Thoracic aorta (tissue), 2 donors: ENCODE measurements at places on chromosomes 16 and 17.

DNA sequence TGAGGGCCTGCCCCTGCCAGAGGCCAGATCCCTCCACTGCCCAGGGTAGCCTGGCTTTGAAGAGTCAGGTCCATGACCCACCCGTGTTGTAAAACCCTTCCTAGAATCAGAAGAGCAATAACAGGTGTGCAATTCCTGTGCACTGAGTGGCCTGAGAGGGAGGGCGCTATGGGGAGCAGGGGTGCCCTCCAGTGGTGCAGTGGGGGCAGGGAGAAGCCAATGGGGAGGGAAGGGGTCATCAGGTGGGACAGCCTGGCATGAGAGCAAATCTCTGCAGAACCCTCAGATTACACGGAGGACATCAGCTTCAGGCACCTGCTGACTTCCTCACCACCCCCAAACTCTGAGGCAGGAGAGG, 72.9 kb upstream of the ZNF469 start:
- no peak for DNase-seq

DNA sequence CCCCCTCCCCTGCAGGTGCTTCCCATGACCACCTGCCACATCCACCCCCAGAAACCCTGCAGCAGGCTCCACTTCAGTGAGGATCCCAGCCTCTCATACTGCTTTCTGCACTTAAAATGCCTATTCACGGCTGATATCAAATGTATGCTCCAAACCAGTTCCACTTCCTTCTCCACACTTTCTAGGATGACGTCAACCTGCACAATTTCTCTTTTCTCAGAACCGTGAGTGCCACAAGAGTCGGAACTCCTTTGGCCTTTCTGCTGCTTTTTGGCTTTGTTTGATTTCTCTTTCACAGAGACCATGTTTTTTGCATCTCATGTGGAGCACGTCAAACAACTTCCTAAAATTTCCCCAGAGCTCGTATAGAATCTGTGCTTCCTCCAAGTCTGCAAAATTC, 378.8 kb upstream of the TNRC6C start:
- no peak for DNase-seq

DNA sequence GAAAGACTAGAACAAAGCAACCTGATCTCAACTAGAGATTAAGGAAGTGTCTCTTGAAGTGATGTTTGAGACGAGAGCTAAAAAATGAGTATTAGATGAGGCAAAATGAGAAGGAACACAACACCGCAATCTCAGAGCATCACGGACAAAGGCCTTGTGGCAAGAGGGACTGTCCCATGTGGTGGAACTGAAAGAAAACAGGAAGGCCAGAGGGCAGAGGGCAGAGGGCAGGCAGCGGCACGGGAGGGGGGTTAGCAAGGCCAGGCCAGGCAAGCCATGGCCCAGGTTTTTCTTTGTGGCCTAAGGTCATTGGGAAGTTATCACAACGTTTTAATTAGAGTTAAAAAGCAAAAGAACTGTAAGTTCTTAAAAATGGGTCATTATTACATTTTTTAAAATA, 22.5 kb downstream of the RPA1 start:
- DNase-seq = no peak

GRCh38 chr16:19239511-19240155, 45.9 kb upstream of the CLEC19A start:
- DNase-seq = no peak

- DNase-seq = no peak
Observed at GRCh38 chr17:1786708-1787107, 24.8 kb downstream of the SERPINF1 start.

GRCh38 chr16:79517156-79517555, 83.4 kb downstream of the MAF start:
- DNase-seq = no peak

GRCh38 chr17:70107441-70107840, 32.4 kb downstream of the KCNJ16 start:
- no peak for DNase-seq

DNA sequence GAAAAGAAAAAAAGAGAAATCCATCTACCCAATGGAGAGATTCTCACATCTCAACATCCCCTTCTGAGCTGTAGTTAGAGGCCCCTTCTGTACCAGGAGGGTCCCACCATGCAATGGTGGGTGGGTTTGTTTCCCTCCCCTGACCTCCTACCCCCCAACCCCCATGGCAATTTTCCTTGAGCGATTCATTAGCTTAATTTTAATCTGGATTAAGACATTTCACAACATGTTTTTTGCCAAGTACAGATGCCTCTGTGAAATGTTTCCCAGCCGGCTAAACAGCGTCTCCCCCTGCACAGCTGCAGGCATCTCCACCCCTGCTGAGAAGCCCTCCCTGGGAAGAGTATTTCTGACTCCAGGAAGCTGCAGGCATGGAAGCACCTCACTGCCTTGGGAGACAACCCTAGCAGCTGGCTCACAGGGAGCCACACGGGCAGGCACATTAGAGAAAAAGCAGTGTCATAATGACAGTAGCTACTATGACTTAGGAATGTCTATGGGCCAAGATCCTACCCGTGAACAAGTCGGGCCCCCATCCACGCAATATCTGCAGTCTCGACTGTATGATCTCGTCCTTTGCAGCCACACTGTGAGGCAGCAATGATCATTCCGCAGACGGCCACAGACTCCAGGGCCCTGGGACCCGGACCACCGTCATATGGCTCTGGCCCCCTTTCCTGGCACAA, 117.3 kb downstream of the ADCY9 start:
- no peak for DNase-seq

DNA sequence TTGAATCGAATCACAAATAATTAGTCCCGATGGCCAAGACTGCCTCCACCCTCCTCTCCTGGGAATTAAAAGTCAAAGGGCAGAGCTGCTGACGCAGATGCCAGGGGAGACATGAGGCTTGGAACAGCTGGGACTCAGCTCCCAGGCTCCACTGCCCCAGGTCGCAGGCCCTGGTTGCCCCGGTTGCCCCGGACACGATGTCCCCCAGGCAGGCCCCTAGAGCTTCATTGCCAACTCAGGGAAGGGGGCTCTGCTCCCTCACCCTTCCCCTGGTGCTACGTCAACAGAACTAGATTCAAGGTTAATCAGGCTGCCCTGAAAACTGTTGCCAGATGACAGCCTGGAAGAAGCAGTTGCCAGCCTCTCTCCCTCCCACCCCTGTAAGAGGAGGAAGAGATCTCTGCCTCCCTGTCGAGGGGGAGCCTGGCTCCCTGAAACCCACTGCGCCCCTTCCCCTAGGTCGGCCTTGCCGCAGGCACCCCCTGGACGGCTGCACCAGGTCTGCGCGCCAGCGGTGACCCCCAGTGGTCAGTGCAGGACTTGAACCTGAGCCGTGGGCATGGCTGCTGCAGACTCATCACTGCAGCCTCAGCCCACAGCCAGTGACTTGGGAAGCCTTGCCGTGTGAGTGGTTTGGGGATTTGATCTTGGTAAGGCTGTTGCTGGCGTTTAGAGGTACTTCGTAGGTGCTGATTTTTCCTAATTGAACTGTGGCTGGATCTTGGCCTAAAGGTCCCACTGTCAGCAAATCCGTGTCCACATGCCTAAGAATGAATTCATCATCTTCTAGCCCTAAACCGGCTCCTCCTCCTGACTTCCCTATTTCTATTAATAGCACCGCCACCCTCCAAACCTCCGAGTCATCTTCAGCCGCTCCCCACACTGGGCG, 84.1 kb upstream of the TOB1 start:
- DNase-seq = peak; percentile 56

- DNase-seq = no peak
Observed at GRCh38 chr17:63126607-63127006, 160.6 kb downstream of the TANC2 start.

DNA sequence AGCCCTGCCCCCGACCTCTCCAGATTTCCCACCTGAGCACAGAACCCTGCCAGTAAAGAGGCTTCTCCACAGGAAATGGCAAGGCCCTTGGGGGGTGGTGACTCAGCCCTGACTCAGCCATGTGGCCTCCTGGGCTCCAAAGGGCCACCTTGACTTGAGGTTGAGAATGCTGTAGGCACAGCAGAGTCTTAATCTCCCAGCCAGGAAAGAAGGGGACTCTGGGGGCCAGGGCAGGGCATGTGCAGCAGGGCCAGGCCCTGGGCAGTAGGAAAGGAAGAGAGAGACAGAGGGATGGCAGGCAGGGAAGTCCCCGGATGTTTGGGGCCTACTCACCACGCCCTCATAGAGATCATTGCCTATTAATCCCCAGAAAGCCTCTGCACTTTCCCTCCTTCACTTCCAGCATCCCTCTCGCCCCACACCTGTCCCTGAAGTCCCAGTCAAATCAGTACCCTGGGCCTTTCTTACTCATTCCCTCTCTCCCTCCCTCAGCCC, 4.8 kb upstream of the ITGA3 start:
- no peak for DNase-seq

GRCh38 chr17:3965118-3965800, 1.0 kb upstream of the ATP2A3 start:
- DNase-seq = no peak

DNA sequence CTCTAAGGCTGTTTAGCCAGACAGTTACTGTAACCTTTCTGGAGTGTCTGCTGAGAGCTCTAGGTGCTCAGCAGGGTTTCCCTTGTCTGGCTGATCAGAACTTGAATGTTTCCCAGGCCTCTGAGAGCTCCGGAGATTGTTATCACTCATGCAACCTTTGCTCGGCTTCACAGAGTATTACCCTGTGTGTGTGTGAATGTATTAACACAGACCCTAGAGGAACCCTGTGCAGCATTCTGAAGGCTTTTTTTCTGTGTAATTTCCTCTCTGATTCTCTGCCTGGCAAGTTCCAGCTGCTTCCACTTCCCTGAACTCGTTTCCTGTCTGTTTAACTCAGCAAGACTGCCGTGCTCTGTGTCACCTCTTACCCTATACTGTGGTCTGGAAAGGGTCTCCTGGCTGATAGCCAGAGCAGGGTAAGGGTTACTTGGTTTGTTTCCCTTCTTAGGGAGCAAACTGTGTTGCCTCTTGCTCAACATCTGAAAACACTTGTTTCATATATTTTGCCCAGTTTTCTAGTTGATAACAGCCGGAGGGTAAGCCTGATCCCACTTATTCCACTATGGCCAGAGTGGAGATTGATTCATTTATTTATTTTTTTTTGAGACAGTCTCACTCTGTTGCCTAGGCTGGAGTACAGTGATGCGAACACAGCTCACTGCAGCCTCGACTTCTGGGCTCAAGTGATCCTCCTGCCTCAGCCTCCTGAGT, 21.7 kb downstream of the PRMT7 start:
- DNase-seq = no peak

- DNase-seq = no peak
Observed at GRCh38 chr17:28370744-28371103, 617 bp upstream of the VTN start.

GRCh38 chr17:79776376-79777119, 1.4 kb upstream of the CBX2 start:
- no peak for DNase-seq

- no peak for DNase-seq
Observed at GRCh38 chr17:54426296-54426886, 474.3 kb upstream of the TOM1L1 start.

DNA sequence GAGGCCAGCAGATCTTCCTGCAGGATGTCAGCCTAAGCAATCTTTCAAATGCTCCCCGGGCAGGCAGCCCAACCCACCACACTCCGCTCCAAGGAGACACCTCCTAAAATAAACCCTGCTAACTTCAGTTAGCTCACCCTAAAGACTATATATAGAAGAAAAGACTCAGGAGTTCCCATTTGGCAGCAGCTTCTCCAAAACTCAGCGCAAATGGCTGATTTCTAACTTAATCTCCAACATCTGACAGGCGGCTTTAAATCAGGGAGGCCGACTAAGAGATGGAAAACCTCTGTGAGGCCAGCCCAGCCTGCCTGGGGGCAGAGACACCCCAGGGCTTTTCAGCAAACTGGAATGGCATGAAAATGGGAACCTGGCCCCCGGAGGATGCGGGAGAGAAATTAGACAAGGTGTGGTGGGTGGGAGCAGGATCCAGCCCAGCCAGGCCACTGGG, 91.6 kb downstream of the XYLT1 start:
- DNase-seq = no peak

DNA sequence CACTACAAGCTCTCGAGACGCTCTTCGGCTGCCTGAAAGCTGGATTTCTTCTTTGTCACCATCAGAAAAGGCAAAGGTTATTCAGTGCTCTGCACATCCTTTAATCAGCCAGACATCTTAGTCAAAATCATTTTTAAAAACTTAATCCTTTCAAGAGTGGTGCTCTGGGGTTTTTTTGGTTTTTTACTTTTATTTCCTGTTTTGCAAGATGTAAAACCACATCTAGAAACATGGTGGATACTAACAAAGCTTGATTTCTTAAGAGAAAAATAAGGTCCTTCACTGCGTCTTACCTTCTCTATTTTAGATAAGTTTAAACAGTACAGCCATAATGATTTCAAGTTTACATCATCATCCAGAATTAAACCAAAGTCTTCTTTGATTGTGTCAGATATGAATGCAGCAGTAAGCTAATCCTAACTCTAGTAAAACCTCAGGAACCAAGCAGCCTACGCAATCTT, 6.3 kb downstream of the ANKRD11 start:
- DNase-seq = no peak

- DNase-seq = no peak
Observed at GRCh38 chr17:9828296-9829295, 2.9 kb downstream of the GLP2R start.

GRCh38 chr16:20849589-20850390, 43.5 kb downstream of the REXO5 start:
- peak; percentile 45 for DNase-seq

- DNase-seq = no peak
Observed at GRCh38 chr16:67460168-67460567, 20.8 kb downstream of the ATP6V0D1 start.

- DNase-seq = no peak
Observed at GRCh38 chr17:81967533-81968395, 6.8 kb upstream of the NOTUM start.

DNA sequence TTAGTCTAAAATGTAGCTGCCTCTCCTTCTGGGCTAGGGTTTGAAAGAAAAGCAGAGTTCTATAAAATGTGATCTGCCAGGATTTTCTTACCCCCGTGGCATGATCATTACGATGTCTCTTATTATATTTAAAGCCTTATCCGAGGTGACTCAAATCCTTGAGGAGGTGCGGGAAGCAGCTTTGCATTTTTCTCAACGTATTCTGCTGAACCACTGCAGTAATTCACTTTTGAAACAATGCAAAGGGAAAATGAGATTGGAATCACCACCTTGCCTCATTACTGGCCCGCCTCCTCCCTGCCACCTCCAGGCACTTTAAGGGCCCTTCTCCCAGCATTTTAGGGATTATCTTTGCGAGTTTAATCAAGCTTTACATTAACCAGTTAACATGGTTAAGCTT, 9.7 kb upstream of the NOG start:
- DNase-seq = no peak

DNA sequence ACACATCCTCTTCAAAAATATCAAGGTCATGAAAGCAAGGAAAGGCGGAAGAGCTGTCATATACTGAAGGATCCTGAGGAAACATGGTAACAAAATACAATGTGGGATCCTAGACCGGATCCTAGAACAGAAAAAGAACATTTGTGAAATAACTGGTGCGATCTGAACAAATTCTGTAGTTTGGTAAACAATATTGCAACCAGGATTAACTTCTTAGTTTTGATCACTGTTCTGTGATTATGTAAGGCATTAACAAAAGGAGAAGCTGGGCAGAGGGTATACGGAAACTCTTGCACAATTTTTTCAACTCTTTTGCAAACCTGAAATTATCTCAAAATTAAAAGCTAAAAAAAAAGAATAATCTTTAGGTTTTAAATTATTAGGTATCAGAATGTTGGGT, 109.7 kb downstream of the TRIM37 start:
- DNase-seq = no peak
